Mesenteric fat pad (tissue), 1 donor: ENCODE measurements at places on chromosomes 1 and 21. TPM values are rescaled to one million over a fixed set of nuclear protein-coding genes. Genes with fewer than 3 reads are reported as not detected.

- peak; percentile 28 for DNase-seq
Observed at GRCh38 chr1:25642574-25643108, 26.1 kb downstream of the MAN1C1 start.

GRCh38 chr1:91833946-91834345, 52.0 kb downstream of the TGFBR3 start:
- no peak for DNase-seq

- DNase-seq: peak; percentile 89
Observed at GRCh38 chr1:41618066-41618825, 133.8 kb upstream of the EDN2 start.

GRCh38 chr1:78222225-78222959, 176.6 kb downstream of the GIPC2 start:
- DNase-seq: no peak

GRCh38 chr1:29521811-29522580, 285.7 kb downstream of the PTPRU start:
- peak; percentile 49 for DNase-seq

ZNF683 gene
- total RNA-seq: not detected

GRCh38 chr1:75671708-75672107, 52.8 kb upstream of the ACADM start:
- DNase-seq: no peak

DNA sequence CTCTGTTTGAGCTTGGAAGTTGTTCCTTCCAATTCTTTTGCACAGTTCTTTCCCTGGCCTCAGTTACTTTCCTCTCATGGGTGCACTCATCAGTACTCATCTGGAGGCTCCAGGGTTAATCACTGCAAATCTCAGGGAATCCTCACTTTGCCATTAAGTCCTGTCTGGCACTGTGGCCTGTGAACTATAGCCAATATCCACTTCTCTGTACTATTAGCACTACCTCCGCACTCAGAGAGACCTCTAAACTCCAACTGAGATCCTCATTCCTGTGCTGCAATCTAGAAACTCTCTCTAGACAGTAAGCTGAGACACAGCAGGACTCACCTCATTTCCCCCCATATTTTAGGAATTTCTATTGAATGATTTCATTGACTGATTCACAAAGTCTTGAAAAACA, 311.3 kb downstream of the NCAM2 start:
- DNase-seq: no peak

DNA sequence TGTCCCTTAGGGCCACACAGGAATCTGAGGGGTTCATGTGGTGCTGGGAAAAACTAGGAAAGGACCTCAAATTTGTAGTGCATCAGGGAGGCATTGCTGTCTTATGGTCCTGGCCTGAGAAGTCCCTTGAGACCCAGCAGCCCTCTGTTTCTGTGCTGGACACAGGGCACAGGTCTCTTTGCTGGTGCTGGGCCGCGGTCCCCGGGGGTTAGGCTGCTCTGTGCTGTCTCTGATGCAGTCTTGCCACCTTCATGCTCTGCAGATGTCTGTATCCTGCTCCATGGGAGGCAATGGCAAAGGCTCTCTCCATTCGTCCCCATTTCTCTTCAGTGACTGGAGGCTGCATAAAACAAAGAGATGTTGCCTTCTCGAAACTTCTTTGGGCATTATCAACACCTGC, 13.0 kb downstream of the EDARADD start:
- peak; percentile 30 for DNase-seq

- no peak for DNase-seq
Observed at GRCh38 chr21:21661741-21662140, 663.5 kb downstream of the NCAM2 start.

- no peak for DNase-seq
Observed at GRCh38 chr1:228969953-228970800, 234.9 kb downstream of the RHOU start.

- no peak for DNase-seq
Observed at GRCh38 chr1:211328084-211328694, 1.6 kb downstream of the TRAF5 start.
